ENCODE measurements at places on chromosomes 16 and 17.

DNA sequence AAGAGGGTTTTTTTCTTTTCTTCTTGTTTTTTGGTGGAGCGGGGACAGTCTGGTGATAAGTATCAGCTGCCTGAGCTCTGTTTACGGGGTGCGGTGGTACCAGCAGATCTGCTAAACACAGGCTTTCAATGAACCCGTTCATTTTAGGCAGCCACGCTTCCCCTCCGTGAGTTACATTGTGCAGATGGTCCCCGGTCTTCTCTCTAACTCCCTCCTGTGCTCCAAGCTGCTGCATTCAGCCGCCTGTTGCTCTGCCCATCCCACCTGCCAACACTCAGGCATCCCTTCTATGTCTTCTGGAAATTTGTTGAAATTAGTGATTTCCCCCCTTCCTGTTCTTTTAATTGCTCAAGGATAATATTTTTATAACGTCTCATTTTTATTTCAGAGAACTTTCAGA lies 82.1 kb upstream of the ELAC2 start:
- no peak for DNase-seq

DNA sequence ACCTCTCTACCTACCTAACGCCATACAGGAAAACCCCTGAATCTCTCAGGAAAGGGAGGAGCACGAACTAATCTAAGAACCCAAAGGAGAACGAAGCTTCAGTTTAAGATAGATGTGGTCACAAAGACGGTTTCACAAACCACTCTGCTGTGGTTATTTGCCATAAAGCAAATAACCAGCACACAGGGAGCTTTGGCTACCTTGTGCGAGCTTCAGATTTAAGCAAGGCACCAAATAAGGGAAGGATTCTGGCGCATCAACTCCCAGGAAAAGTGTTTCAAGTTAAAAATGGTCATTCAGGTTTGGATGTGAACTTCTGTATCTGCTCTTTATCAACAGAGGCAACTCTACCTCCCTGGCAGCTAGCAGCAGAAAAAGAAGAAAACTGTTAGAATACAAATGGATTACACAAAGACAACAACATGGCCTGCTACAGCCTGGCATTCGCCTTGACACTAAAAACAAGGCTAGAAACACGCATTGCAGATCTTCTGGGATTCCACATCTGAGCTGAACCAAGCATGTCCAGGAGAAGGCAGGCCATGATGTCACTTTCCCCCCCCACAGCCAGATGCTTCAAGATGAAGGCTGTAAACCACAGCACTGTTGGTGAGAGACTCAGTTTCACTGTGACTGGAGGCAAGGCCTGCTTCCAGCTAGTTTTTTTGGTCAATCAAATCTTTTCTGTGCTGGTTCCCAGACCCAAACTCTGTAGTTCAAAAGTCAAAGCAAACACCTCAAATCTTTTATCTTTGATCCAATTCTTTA lies 43.6 kb downstream of the SMG6 start:
- no peak for DNase-seq

- no peak for DNase-seq
These were observed 44.4 kb upstream of the CRISPLD2 start for GRCh38 chr16:84775262-84775810.

DNA sequence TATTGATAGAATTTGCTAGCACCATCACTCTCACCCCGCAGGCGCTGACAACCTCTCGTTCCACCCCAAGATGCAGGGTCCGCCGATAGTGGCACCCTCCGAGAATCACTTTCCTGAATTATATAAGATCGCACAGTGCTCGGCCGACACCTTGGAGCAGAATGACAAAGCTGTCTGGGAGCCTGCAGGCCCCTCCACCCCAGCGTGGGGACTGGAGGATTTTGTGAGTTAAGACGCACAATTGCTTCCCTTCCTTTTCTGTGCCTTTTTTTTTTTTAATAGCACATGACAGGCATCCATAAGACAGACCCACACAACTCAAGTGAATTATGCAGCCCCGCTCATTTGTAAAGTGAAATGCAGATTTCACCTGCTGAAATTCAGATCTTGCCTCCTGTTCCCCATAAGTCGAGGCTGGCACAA lies 155.3 kb downstream of the C16orf78 start:
- DNase-seq: no peak

DNA sequence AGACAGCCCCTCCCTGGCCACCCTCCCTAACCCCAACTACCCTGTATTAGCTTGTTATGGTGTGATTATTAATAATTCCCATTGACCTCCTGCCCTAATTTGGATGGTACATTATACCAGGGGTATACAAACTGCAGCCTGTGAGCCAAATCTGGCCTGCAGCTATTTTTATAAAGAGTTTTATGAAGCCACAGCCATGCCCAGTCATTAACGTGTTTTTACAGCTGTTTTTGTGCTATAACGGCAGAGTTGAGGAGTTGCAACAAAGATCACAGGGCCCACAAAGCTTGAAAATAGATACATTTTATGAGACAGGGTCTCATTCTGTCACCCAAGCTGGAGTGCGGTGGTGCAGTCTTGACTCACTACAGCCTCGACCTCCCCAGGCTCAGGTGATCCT lies 6.0 kb downstream of the METTL22 start:
- DNase-seq: no peak

- no peak for DNase-seq
These were observed 13.1 kb upstream of the SEZ6 start for GRCh38 chr17:29018788-29019474.

DNA sequence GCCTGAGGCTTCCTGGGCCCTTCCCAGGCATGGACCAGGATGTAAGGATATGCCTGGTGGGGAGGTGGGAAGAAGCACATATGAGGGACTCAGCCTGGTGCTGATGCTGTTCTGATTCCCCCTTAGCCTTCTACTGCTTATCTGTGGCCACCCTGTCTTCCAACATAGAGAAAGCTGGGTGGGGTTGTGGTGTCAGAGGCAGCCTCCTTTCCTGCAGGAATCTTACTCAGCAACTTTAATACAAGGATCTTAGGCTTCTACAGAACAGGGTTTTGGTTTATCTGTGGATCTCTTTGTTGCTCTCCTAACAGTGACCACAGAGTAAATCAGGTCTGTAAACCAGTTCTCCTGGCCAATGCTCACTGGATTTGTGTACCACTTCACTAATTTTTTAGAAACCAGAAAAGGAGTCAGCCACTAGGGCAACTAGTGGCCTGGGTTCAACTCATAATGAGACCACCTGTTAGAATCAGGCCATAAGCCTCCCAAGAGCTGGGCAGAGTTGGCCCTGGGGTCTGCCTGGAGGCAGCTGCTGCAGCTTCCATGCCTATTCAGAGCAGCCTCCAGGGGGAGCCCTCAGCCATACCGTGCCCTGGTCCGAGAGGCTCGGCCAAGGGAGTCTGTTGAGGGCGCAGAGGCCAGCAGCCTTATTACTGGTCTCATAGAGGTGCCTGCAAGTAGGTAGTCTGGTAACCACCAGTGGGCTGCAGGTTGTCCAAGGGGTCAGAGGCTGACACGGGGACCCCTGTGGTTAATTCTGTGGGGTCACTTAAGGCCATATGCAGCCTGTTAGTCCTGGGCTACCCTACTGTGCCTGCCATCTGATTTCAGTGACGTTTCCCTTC lies 7.1 kb downstream of the HAS3 start:
- DNase-seq: no peak

DNA sequence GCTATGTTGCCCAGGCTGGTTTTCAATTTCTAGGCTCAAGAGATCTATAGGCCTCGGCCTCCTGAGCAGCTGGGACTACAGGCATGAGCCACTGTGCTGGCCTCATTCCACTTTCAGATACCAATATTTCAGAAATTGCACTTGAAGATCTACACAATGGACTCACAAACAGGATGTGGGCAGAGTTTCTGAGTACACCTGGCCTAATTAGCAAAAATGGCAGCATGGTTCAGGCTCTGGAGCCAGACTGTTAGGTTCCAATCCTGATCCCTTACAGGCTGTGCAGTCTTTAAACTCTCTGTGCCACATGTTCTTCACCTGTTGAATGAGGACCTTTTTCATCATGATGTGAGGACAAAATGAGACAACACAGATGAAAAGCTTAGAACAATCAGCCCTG lies 32.2 kb downstream of the RNF157 start:
- DNase-seq: no peak

- no peak for DNase-seq
These were observed 142.1 kb downstream of the SEC14L1 start for GRCh38 chr17:77282524-77283515.

GRCh38 chr17:43020789-43021740 lies 1.1 kb downstream of the VAT1 start:
- DNase-seq: peak; percentile 49

DNA sequence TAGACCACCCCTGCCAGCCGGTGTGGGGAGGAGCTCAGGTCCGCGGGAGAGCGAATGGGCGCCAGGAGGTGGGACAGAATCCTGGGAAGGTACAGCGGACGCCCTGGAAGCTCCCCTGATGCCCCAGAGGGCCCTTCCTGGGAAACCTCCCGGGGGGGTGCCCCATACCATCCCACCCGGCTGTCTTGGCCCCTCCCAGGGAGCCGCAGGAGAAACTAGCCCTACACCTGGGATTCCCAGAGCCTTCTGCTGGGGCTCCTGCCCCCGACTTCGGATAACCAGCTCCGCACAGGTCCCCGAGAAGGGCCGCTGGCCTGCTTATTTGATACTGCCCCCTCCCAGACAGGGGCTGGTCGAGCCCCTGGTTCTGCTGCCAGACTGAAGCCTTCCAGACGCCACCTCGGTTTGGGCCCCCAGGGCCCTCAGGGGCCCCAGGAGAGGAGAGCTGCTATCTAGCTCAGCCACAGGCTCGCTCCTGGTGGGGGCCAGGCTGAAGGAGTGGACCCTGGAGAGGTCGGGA lies 3.0 kb upstream of the CBX4 start:
- DNase-seq: no peak

DNA sequence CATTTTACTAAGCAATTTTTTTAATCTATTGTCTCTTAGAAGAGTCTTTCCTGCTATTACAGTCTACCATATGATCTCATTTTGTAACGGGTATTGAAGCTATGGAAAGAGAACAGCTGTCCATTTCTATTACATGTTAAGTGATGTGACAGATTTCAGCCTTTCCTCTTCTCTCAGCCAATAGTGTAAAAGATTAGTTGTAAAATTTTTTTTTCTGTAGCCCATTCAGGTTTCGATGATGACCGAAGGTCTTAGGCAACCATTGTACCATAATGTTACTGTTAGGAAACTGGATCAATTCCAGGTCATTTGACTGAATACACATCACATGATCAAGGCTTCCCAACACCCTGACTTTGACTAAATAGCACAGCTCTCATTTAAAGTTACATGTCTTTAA lies 147.6 kb upstream of the HLF start:
- DNase-seq: no peak

DNA sequence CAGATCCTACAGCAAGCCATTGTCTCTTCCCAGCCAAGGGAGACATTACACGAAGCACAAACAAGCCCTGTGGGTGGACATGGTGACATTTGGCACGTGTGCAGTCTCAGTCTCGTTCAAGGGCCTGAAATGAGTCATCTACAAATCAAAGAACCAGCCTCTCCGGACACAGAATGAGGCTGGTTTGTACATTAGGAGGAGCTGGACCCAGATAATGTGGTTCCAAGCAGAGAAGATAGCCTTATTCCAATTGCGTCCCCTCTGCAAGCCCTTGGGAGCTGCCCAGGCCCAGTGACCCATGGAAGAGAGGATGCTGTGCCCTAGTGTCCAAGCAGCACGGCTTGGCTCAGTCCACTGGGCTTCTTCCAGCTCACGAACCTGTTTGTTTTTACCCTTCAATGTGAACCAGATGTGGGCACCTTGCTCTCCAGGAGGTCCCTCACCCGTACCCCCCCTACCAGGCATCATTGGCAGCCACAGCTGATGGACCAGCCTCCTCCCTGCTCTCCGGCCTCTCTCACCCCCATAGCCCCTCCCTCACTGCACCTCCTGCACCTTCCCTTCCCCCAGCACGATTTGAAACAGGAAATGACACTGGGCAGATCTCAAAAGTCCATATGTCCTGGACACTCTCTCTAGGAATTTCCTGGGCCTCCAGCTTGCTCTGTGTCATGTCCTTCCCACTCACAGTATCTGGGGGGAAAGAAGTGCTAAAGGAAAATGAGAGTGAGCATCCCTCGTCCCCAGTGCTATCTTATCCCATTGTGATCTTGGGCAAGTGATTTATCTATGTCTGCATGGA lies 26.2 kb downstream of the KPNA2 start:
- DNase-seq: no peak

DNA sequence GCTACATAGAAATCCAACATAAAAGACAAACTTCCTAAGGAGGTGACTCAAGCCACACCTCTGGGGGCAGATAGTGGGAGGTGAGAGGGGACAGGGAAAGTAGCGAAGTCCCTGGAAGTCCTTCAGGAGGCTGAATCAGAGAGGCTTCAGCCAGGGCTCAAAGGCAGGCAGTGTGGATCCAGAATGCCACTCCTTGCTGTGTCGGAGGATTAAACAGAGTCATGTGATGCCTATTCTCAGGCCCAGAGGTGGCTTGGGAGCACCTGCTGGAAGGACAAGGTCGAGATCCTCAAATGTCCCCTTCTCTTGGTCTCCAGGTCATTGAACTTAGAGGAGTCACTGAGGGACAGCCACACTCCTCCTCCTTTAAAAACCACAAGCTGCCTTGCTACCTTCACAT lies 391.1 kb downstream of the SOX9 start:
- no peak for DNase-seq

- DNase-seq: no peak
These were observed 23.6 kb upstream of the YWHAE start for GRCh38 chr17:1423456-1424135.

DNA sequence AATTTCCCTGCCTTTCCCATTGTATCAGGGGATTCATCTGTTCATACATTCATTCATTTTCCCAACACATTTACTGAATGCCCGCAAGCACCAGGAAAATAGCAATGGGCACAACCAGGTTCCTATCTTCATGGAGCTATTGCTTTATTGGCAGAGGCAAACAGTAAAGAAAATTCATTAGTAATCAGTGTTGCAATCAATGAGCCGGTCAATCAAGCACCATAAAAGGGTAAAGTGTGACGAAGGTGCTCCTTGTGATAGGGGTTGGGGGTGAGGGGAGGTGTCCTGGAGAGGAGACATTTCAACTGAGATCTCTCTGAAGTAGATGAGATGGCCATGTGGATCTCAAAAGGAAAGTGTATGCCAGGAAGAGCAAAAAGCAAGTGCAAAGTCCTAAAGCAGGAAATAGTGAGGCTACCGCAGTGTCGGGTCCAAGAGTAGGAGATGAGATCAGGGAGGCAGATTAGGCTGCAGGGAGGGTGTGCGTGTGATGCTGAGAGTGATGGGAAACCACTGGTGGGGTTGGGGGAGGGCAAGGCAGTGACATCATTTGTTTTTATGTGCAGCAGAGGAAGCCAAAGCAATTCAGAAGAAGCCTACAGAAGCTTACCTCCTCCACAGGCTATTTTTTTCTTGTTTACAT lies 28.4 kb downstream of the CDH13 start:
- no peak for DNase-seq

- DNase-seq: peak; percentile 24
These were observed 3.7 kb downstream of the NFE2L1 start for GRCh38 chr17:48051706-48052486.
